ENCODE measurements at places on chromosomes 1 and 21.

DNA sequence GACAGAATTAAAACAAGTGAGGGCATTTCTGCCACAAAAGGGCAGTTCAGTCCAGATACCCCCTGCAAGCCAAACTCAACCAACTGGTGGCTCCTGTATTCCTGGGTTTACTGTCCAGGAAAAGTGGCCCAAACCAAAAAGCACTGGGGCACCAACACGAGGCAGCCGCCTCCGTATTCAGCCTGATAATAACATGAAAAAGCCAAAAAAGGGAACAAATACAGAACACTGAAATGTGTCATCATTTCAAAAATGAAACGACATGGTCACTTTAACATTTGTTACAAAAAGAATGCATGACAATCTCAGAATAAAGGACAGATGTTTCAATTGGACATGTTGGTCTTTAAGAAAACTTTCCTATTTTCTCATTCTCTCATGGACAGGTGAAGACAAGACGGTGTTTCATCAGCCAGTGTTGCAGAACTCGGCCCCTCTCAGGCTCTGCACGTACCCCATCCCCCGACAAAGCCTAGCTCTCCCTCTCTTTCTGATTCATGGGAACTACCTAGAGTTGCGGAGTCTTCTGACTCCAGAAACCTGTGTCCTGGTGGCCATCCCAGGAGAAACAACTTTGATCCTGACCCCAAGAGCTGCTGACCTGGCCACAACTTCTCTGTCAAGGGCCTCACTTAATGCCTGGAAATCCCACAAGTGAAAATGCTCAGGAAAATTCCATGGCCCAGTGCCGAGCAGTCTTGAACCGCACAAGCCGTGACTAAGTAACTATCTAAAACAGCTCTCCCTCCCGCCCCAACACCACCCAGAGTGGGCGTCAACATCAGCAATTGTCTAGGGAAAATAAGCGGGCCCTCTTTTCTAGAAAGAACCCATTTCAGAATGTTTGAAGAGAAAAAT lies 27.1 kb downstream of the ZBTB17 start:
- DNase-seq, result no peak

DNA sequence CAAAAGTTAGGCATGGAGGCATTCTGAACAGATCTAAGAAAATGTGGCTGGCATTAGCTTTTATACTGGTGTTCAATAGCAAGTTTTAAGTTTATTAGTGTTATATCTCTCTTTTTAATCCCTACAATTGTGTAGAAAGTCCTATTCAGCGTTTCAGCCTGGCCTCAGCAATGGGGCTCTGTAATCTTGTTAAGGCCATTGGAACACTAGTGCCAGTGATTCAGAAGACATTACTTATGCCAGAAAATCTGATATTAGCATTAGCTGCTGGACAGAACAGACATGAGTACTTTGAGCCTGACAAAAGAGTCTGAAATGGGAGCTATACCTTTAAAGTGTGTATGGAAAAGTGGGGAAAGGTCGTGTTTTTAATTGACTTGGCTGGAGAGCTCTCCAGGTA lies 167.0 kb downstream of the NEGR1 start:
- DNase-seq, result no peak

GRCh38 chr1:230651235-230651634 lies 9.0 kb downstream of the COG2 start:
- no peak for DNase-seq

DNA sequence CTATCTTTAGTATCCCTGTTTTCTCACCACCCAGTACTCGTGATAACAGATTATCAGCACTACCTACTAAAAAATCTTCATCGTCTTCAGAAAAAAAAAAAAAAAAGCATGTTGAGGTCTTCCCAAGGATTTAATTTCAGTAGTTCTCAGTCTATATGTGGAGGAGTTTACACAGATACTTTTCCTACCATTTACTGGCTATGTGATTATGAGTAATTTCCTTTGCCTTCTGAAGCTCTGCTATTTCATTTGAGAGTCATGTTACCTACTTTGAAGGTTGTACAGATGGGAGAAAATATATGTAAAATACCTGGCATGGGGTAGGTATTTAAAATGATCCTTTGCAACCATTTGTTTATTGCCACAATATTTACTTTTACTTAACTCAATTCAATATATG lies 399.7 kb downstream of the NEGR1 start:
- DNase-seq, result no peak

GRCh38 chr1:84919461-84919970 lies 26.5 kb upstream of the LPAR3 start:
- DNase-seq, result no peak

DNA sequence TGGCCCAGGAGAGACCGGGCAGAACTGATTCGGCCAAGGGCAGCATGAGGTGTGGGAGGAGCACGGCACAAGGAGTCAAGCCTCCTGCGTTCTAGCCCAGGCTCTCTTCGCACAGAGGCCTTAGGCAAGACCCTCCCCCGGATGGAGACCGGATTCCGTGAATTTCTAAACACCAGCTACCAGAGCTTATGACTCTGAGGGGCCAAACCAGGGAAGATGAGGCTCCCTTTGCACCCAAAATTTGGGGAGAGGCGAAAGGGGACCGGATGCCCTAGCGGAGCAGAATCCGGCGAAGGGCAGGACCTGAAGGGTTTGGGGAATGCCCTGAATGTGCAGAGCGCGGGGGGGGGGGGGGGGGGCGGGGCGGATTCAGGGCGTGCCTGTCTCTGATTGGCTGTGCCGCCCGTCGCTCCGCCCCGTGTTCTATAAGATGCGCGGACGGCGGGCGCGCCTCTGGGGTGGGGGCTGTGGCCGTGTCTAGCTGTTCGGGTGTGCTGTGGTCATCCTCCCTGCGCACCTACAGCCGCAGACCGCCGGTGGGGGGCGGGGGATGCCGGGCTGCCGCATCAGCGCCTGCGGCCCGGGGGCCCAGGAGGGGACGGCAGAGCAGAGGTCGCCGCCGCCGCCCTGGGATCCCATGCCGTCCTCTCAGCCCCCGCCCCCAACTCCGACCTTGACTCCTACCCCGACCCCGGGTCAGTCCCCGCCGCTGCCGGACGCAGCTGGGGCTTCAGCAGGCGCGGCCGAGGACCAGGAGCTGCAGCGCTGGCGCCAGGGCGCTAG lies at the start of gene TRNP1:
TSS of gene TRNP1 (plus strand) at position 456 of the 783 bp plus-strand sequence. CDS start at position 551, 95 bp downstream.
- peak; percentile 42 for DNase-seq

DNA sequence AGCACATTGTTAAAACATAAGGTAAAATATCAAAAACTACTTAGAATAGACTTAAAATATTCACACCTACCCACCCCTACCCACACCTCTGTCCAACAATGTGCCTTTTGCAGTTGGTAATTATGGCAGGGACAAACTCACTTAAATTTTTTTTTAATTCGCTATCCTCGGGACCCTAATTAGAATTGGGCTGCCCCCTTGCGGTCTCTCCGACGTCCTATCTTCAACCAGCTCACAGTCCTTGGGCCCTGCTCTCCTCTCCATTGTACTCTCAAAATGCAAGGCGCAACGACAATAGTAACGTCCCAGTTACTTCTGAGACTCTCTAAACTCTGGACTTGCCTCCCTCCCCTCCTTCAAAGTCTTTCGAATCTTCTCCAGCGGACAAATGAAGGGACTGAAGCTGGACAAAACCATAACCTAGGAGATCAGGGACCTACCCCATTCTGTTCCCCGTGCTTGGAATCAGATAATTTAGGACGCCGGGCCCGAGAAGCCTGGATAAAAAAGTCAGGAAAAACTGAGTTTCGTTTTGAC lies 1.1 kb upstream of the CIART start:
- DNase-seq, result peak; percentile 13

- DNase-seq, result no peak
Measured at GRCh38 chr1:98201666-98202081, 280.8 kb upstream of the DPYD start.

DNA sequence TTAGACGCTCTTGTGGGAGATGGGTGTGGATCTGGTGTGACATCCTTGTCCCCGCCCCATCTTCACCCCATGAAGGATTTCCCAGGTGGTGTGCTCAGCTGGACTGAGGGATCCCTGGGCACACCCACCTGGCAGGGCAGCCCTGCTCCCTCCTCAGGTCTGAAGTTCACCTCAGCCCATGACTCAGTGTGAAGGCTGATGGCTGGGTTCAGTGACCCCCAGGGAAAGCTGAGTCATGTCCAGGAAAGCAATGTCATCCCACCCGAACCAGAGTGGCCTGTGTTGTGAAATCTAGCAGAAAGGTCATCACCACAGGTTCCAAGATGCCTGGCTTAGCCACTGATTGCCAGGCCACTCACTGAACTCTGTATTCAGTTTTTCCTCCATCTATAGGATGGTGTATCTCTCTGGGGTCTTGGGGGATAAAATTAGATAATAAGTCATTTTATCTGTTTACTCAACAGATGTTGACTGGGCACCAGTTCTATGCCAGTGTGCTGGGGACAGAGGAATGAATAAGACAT lies 97.7 kb upstream of the JUN start:
- no peak for DNase-seq

DNA sequence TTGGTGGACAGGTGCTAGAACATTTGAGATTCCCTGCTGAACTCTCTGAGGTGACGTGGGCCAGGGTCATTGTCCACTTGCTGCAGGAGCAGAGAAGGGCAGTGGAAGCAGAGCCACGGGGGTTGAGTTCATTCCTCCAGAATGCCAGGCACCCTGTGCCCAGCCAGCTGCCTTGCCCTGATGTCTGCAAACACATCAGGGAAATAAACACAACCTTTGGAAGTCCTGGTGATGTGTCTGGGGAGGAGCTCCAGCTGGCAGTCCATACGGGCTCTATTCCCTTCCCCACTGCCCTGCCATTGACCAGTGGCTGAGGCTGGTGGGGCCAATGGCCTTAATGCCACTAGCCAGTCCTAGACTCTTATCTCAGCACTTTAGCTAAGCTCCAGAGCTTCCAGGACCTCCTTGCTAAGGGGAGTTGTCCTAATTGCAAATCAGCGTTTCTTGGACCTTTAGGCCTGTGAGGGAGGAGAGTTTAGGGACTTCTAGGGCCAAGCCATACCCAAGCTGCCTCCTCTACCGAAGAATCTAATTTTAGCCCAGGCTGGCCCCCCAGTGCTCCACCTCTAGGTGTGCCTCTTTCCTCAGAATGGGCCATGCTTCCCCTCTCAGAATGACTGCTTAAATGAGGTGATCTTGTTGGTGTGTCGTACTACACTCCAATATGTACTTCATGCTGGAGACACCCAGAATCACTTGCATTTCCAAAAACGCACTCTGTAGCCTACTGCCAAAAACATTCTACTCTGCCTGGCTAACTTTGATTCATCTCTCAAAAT lies 25.9 kb upstream of the MFSD2A start:
- DNase-seq, result no peak

DNA sequence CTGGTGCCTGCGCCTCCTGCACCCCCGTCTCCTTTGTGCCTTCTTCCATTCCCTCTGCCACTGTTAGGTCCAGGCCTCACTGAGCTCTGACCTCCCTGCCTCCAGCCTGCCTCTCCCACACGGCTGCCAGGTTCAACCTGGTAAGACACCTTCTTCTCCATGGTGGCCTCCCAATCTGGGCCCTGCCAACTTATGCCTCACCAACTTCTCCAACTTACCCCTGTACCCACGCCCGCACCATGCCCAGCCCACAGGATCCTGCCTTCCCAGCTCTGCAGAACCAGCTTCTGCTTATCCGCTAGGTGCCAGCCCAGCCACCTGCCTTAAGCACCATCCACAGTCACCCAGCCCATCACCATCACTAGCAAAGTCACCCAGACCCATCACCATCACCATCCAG lies 37.2 kb downstream of the PDE9A start:
- DNase-seq, result no peak

- no peak for DNase-seq
Measured at GRCh38 chr1:61461406-61462384, 263.2 kb downstream of the TM2D1 start.

DNA sequence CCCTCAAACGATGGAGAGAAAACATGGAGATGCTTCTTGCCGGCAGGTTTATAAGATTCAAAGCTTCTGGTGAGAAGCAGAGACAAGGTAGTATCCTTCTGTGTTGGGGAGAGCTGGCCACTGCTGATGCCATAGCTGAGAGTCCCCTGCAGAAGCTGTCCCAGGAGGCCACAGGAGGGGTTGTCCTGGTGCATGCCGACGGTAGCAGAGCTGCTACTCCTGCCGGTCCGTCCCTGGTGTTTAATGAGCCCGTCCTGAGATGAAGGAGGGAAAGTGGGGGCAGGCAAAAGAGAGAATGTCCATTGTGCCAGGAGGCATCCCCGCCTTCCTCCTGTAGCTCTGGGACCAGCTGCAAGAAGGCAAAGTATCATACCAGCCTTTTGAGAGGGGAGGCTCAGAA lies 10.4 kb upstream of the C2CD2 start:
- no peak for DNase-seq

DNA sequence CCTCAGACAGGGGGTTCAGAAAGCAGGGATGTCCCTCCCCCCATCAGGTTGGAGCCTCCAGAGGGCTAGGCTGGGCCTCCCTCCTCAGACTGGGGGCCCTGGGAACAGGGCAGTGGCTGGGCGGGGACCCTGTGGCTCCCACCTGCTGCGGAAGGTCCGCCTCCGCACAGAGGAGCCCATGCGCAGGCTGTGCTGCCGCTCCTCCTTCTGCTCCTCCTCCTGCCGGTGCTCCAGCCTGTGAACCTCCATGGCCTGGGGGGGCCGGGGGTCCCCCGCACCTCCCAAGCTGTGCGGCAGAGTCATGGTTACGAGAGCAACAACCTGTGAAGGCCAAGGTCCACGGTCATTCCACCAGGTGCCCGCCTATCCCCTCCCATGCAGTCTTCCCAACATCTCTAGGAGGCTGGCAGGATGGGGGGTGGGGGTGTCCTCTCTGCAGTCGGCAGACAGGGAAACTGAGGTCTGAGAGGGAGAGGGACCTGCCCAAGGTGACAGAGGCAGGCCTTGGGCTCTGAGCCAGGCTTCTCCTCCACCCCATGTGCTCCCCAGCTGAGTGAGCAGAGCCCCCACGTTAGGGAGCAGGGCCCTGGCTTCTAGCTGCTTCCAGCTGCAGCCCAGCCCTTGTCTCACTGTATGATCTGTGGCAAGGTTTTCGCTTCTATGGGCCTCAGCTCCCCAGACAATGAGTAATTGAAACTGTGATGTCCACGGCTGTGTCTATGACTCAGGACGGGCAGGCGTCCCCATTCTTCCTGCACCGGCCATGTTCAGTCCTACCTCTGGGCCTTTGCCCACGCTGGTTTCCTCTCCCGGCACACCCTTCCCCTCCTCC lies 3.4 kb downstream of the MYOM3 start:
- DNase-seq, result no peak

DNA sequence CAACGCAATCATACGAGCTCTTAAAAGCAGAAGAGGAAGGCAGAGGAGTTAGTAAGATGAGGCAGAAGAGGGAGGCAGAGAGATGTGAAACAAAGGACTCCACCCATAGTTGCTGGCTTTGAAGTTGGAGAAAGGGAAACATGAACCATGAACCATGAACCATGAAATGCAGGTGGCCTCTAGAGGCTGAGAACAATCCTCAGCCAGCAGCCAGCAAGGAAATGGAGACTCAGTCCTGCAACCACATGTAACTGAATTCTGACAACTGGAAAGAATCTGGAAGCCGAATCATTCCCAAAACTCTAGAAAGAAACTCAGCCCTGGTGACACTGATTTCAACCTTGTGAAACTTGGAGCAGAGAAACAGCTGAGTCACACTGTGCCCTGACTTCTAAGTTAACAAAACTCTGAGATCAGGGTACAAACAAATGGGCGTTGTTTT lies 10.1 kb downstream of the DIPK1A start:
- DNase-seq, result no peak
